ENCODE measurements at places on chromosomes 2 and 18. TPM values are rescaled to one million over a fixed set of nuclear protein-coding genes. Genes with fewer than 3 reads are reported as not detected.

The MFSD2B gene
- total RNA-seq = not detected

The ZNF516 gene
- 11.3 TPM for total RNA-seq

The SERPINB13 gene
- not detected for total RNA-seq

The TUBA3E gene
- total RNA-seq = not detected

The CAVIN2 gene
- 56.5 TPM for total RNA-seq

The FHOD3 gene
- total RNA-seq = 57.5 TPM

The NEUROD1 gene
- total RNA-seq = not detected

The ZEB2 gene
- 164 TPM for total RNA-seq

The CPO gene
- total RNA-seq = not detected

The COMMD1 gene
- total RNA-seq = 49.9 TPM

The CKAP2L gene
- 0.05 TPM for total RNA-seq

The CD207 gene
- 0.26 TPM for total RNA-seq

The DSEL gene
- total RNA-seq = 107 TPM

- no peak for DNase-seq
These were observed 69.9 kb downstream of the OSBPL6 start for GRCh38 chr2:178264211-178264610.

GRCh38 chr18:2144811-2145210 lies 426.5 kb downstream of the METTL4 start:
- DNase-seq = no peak

DNA sequence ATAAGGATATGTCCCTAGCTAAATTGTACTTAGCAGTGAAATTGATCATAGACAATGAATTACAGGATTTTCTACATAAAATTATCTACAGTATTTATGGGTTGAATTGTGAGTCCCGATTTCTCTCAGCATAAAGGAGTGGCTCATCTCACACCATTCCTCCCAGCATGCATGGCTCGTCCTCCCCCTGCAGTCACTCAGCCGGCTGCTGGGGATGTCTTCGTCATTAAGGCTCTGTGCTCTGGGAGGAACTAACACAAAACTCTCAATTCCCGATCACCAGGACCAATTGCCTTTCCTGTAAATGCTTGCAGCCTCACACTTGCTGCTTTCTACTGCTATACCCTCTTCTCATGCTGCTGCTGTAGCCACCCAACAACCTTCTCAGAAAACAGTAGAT lies 75.9 kb downstream of the TXNL1 start:
- no peak for DNase-seq

GRCh38 chr18:24065906-24066305 lies 51.4 kb downstream of the TTC39C start:
- no peak for DNase-seq

DNA sequence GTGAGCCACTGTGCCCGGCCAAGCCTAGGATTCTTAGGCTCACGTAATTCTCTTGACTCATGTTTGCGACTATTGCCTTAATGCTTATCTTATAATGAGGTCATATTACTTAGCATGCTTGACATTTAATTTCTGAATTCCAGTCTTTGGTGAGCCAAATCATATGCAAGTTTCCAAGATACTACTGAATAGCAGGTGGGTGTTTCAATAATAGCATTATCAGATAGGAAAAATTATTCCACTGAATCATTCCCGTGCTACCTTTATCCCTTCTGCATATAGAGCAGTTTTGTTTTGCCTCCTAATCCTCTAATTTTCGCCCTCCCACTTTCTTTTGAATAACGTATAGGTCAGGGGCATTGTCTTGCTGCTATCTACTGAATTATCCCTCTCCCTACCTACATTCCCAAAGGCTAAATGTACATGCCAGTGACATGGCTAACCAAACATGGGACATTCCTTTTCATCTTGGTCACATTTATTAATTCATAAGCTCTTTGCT lies 4.9 kb downstream of the DAW1 start:
- DNase-seq = no peak

DNA sequence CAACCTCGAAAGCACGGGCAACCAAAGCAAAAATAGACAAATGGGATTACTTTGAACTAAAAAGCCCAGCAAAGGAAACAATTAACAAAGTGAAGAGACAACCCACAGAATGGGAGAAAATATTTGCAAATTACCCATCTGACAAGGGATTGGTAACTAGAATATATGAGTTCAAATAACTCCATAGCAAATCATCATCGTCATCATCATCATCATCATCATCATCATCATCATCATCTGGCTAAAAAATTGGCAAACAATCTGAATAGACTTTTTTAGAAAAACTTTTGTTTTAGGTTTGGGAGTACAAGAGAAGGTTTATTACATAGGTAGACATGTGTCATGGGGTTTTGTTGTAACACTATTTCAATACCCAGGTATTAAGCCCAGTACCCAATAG lies 1239.3 kb upstream of the FAM98A start:
- DNase-seq = no peak

- no peak for DNase-seq
These were observed 216.2 kb downstream of the GBX2 start for GRCh38 chr2:235951982-235952381.

- peak; percentile 78 for DNase-seq
These were observed 1.1 kb upstream of the SEH1L start for GRCh38 chr18:12946549-12947284.

DNA sequence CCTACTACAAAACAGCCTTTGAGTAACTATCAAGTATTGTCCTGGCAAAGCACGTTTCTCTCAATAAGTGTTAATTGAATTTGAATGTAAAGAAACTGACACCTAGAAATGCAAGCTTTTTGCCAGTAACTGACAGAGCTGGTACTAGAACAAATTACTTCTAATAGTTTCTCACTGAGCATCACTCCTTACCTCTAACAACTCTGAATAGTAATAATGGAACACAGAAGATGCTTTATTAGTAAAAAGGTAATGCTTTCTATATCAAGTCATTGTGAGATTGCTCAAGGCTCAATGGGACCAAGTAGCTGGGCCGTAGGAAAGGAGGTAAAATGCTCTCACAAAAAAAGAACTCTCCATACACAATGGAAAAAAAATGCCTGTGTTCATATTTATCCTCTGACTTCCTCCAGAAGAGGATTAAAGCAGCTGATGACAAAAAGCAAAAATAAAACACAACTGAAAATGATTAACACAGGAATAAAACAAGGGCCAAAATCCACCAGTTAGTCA lies 11.8 kb downstream of the RASGRP3 start:
- DNase-seq = no peak

DNA sequence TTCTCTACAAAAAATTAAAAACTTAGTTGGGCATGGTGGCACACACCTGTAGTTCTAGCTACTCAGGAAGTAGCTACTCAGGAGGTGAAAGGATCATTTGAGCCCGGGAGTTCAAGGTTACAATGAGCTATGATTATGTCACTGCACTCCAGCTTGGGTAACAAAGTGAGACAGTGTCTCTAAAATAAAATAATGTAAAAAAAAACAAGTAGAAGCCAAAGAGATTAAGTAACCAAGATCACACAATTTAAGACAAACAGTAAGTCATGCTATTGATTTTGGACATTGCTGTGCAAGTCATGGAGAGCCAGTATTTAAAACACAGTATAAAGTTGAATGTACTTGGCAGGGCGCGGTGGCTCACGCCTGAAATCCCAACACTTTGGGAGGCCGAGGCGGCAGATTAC lies 20.5 kb downstream of the ITSN2 start:
- DNase-seq = no peak

- no peak for DNase-seq
These were observed 425.6 kb downstream of the SUCLG1 start for GRCh38 chr2:84033347-84033974.

- DNase-seq = peak; percentile 70
These were observed 21.0 kb downstream of the SPOPL start for GRCh38 chr2:138522556-138522955.

GRCh38 chr18:5879479-5879882 lies 15.8 kb downstream of the TMEM200C start:
- peak; percentile 10 for DNase-seq

- DNase-seq = no peak
These were observed 332.4 kb downstream of the PARD3B start for GRCh38 chr2:204877691-204878090.

GRCh38 chr18:22098563-22098989 lies 70.8 kb upstream of the GATA6 start:
- no peak for DNase-seq

DNA sequence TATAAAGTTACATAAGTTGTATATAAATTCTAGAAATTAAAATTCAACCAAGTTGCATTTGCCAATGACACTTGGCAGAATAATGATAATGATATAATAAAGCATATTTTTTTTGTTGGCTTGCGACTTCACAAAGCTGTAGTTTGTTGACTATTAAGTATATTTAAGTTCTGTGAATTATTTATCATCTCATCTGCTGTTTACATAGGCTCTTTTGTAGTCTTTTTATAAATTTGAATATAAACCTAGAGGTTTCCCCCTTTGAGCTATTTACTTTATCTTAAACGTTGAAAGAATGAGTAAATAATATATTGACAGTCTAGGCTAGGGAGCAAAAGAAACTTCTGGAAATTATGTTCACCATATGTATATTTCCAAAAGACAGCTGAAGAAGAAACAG lies 32.9 kb downstream of the C18orf63 start:
- DNase-seq = no peak

GRCh38 chr18:54718408-54718773 lies 109.9 kb upstream of the RAB27B start:
- no peak for DNase-seq

- no peak for DNase-seq
These were observed 11.4 kb upstream of the CIDEA start for GRCh38 chr18:12242658-12243260.

GRCh38 chr18:70848329-70848728 lies 559.5 kb downstream of the SOCS6 start:
- DNase-seq = no peak

- DNase-seq = no peak
These were observed 57.7 kb downstream of the RAD51AP2 start for GRCh38 chr2:17460371-17461086.

DNA sequence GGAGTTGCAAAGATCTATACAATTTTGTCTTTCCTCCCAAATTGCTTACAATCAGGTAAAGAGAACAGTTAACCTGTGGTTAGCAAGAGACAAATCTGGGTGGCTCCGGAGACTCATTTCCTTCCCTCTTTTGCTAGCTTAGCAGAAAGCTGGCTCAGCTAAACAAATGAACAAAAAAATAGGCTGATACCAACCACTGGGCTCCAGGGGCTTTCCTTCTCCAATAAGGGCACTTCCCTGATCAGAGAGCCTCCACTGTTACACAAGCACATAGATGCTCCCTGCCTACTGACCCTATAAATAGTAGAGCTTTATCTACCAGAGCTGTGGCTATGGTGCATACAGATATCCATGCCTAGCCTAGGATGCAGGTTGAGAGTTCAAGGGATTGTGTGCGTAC lies 90.1 kb upstream of the ARL5A start:
- DNase-seq = no peak

DNA sequence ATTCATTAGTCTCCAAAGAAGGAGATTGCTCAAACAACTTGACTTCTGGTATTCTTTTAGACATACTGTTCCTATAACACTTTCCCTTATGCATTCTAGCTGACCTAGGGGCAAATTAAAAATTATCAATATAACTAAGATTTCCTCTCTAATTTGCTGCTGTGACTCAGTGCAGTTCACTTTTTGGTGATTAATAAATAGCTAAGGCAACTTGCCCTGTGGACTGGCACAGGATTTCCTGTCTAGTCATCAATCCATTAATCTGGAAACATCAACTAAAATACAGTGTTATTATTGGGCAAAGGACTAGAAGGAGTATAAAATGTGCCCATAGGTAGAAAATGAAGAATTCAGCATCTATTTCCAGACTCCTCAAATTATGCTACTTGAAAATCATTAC lies 83.5 kb upstream of the SERPINE2 start:
- no peak for DNase-seq

GRCh38 chr2:8307606-8308180 lies 374.2 kb upstream of the ID2 start:
- DNase-seq = no peak

DNA sequence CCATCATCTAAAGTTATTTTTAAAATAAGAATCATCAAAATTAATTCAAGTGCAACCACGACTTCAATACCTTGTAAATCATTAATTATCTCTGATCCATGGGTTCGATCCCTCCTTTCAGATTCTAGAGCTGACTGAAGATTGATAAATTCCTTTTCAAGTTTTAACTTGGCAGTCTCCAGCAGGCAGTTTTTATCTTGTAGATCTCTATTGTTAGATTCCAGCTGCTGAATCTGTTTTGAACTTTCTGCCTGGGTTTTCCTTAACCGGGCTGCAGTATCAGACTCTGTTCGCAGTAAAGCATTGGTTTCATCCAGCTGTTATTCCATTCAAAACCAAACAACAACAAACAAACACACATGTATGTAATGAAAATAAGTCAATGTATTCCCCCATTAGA lies 59.5 kb downstream of the SLC66A3 start:
- DNase-seq = no peak

- DNase-seq = no peak
These were observed 110.6 kb downstream of the CLIP4 start for GRCh38 chr2:29225814-29226213.

DNA sequence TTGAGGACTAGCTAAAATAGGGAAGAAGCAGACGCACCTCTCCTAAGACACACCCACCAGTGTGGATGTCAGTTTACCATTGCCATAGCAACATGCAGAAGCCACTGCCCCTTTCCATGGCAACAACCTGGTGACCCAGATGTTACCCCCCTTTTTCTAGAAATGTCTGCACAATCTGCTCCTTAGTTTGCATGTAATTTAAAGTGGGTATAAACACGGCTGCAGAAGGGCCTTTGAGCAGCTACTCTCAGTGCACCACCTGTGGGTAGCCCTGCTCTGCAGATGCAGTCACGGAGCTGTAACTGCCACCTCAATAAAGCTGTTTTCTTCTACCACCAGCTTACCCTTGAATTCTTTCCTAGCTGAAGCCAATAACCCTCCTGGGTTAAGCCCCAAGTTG lies 87.1 kb downstream of the FBXO15 start:
- DNase-seq = no peak

DNA sequence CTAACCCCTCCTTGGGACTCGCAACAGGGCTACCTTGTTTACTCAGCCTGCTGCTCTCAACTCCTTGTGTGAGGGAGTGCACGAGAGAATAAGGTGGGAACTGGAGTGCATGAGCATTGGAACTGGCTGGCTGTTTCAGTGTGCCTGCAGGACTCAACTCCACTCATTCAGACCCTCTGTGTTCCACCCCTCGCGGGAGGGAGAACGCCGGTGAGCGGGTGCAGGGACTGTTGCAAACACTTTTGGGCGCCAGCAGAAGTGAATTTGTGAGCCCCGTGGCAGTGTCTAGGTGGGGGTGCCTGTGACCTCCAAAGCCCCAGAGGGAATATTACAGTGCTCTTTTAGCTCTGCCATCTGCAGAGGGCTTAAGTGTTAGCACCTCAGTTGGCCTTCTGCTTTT lies 1978.3 kb upstream of the PIK3C3 start:
- no peak for DNase-seq

Measured in myocyte (in vitro differentiated cells).